GM04504 (cell line): ENCODE measurements at places on chromosomes 6 and 20.

DNA sequence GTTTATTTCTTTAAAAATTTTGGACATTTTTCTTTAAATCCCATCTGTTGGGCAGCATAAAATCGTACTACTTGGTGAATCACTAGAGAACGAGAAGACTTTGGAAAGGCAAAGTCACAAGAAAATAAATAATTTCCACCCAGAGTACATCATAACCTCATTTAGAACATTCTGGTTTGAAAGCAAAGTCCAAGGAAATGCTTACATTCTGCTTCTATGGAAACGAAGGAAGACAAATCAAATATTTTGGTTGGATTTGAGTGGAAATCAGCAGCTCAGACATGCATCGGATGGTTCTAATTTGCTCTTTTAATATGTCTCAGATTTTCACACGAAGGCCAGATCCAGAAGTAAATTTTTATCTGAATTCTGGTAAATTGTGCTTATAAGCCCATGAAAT is 60.7 kb upstream of the LTV1 start:
- no peak for DNase-seq

- no peak for DNase-seq
Observed at GRCh38 chr6:142698751-142699150, 246.2 kb downstream of the HIVEP2 start.

- DNase-seq = no peak
Observed at GRCh38 chr6:45911691-45912090, 104.0 kb downstream of the CLIC5 start.

DNA sequence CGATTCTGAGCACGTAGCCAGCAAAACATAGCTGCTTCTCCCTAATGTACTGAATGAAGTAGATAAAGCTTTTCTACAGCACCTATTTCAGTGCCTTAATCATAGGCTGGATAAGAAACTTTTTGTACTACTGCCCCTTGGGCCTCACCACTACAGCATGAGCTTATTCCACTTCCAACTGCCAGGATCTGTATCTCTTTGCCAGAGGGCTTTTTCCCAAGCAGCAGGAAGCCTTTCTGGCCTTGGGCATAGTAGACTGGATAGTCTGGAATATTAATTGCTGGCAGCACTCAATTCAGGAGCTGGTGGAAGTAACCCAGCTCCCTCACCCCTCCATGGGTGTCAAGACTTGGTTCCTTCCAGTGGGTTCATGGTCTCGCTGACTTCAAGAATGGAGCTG is 43.6 kb downstream of the ANKEF1 start:
- DNase-seq = no peak

DNA sequence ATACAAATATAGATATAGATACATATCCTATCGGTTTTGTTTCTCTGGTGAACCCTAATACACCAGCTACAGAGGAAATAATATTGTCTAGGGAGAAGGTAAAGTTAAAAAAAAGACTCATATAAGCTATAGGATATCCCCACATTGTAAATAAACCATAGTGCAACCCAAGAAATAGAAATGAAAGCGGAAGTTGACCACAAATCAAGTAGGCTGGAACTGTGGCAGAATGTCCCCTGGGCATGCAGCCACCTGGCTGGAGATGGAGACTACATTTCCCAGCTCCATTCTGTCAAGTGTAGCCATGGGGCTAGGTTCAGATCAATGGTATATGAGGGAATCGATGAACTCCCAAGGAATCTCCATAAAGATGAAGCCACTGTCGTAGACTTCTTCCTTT is 70.1 kb upstream of the RPS6KA2 start:
- DNase-seq = no peak
